ENCODE measurements at places on chromosomes 11 and 22.

- no peak for DNase-seq
Observed at GRCh38 chr22:48154943-48155240, 1392.4 kb downstream of the TBC1D22A start.

GRCh38 chr11:15468466-15468865, 353.7 kb downstream of the INSC start:
- DNase-seq, result no peak

DNA sequence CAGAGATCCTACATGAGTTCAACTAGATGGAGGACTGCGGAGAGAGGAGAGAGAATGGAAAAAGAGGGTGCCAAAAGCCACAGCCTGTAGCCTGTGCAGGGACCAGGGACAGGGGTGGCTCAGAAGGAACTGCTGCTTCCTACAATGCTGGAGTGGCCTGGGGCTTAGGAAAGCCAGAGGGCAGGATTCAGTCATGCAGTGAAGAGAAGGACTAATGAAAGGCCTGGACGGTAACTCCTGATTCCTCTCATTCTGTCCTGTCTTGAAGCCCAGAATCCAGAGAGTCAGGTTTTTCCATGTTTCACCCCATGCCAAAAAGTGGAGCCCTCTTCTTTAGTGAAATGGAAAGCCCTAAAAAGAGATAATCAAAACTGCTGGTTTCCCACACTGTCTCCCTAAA, 48.4 kb upstream of the INCENP start:
- DNase-seq, result no peak

DNA sequence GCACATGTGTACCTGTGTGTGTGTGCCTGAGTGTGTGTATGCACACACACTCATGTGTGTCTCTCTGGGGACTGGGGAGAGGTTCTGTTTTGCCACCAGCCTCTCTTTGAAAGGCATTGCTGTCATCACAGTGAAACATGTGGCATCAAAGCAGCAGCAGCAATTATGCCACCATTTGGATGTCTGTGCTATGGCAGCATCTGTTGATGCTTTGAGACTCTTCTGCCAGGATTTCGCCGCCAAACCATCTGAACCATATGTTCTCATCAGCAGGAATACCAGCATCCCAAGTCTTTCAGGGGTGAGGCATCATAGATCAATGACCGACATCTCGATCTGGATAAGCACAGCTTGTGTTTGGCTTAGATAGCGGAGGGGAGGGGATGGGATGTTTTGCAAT, 168.6 kb downstream of the FAT3 start:
- DNase-seq, result no peak

DNA sequence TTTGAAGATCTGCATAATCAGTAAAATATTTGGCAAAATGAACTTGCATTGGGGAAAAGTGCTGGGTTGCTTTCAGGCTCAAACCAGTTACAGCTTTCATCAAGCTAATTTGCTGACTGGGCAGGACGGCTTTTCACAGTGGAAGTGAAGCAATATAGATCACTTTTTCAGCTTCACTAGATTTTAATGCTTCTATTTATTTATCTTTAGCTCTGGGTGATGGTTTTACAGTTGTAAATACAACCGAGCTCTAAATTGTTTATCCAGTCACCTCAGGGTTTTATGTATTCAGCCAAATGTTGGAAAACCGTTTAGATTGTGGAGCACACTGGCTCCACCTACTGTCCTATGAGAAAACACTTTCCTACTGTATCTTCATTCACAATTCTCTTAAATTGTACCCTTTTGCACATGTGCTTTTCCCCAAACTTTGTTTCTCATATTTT, 58.2 kb downstream of the ACER3 start:
- no peak for DNase-seq

DNA sequence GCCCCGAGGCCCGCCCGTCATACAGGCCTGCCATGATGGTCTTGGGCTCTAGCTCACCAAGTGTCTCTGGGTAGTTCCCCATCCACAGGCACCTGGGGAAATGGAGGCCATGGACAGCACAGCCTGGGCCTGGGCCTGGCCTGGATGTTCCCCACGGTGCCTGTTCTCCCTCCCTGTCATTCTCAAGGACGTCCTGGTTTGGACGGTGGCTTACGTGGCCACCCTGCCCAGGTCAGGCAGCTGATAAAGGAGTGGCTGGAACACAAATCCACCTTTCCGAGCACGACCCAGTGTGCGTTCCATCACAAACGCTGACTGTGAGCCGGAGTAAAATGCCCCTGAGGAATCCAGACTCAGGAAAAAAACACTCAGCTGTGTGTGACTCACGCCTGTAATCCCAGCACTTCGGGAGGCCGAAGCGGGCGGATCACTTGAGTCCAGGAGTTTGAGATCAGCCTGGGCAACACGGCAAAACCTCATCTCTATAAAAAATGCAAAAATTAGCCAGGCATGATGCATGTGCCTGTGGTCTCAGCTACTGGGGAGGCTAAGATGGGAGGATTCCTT, 41.2 kb upstream of the TESMIN start:
- DNase-seq, result no peak

DNA sequence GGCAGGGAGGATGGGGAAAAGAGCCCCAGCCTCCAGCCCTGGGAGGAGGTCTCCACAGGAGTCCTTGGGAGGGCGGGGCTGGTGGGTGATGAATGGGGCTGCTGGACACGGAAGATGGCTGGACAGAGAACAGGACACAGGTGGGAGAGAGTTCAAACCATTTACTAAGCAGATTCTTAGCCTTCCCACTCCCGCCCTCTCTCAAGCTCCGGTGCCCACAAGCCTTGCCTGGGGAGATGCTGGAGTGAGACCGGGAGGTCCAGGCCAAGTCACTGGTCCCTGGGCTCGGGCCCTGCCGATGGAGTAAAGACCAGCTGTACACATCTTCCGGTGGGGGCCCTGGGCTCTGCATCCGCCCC, 1.4 kb downstream of the CLDN5 start:
- DNase-seq, result no peak

DNA sequence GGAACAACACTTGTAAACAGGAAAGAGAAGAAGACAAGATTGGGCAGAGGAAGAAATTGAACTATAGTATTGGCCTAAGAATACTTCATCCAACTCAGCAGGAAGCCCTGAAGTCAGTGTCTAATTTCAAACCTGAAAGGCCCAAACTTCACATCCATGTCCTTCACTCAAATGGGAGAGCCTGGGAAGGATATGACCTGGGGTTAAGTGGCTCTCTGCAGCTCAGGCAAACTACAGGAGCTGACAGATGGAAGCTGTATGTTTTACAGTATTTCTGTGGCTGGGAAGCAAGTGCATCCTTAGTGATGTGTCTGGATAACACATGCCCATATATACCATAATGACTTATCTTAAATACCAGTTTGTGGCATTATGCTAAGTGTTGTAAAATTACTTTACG, 196.2 kb downstream of the SOX6 start:
- DNase-seq, result no peak

- no peak for DNase-seq
Observed at GRCh38 chr11:1337647-1338007, 28.2 kb upstream of the TOLLIP start.

DNA sequence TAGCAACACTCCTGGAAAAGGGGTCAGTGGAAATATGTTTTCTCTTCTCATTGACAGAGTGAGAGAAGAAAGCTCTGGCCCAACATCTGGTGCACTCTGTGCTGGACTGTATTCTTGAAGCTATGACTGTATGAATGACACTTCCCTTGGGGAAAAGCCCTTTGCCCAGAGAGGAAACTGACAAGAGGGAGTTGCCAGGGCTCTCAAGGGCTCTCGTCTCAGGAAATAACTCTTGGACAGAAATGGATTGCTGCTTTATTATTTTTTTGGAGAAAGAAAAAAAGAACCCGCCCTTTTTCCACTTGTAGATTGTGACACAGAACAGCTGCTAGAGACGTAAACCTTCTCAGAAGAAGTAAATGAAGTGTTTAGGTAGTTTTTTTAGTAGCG, 11.4 kb downstream of the ETS1 start:
- no peak for DNase-seq

GRCh38 chr11:114110123-114110522, 50.6 kb downstream of the ZBTB16 start:
- DNase-seq, result no peak

DNA sequence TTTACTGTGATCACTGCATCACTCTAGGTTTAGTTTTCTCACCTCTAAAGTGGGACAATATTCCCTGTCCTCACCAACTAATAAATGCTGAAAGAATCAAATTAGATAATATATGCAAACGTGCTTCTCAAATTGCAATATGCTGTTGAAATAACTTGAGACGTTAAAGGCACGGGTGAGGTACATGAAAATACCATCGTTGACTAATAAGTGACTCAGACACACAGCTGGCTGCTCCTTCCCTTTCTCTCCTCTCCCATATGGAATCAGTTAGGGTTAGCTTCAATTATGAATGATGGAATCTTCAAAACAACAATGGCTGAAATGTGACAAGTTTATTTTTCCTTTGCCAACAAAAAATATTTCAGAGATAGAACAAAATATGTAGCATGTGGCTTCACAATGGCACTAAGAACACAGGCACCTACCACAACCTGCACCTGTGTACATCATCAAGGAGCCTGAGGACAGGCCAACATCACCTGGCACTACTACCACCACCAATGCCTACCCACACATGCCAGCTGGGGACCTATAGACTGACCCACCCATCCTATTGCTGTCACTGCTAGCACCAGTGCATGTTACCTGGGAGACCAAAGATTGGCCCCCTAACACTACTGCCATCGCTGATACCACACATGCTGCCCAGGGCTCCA, 13.7 kb downstream of the GDPD4 start:
- no peak for DNase-seq

DNA sequence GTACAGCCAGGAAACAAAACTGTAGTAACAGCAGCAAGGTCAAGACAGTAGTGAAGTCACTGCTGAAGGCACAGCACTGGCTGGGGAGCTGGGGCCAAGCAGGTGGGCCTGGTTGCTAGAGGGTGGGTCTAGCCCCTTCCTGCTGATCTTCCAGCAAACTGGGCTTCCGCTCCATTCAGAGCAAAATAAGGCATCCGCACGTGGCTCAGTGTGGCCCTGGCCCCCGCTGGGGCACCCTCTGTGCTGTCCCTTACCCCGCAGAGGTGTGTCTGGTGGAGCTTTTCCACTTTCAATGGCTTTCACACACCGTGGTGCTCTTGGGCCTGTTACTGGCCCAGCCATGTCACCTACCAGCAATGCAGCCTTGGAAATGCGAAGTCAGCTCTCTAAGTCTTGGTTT, 162.4 kb upstream of the B3GAT1 start:
- no peak for DNase-seq

- no peak for DNase-seq
Observed at GRCh38 chr22:45376703-45377102, 36.7 kb downstream of the SMC1B start.

- no peak for DNase-seq
Observed at GRCh38 chr11:36510594-36510942, 496 bp upstream of the TRAF6 start.

DNA sequence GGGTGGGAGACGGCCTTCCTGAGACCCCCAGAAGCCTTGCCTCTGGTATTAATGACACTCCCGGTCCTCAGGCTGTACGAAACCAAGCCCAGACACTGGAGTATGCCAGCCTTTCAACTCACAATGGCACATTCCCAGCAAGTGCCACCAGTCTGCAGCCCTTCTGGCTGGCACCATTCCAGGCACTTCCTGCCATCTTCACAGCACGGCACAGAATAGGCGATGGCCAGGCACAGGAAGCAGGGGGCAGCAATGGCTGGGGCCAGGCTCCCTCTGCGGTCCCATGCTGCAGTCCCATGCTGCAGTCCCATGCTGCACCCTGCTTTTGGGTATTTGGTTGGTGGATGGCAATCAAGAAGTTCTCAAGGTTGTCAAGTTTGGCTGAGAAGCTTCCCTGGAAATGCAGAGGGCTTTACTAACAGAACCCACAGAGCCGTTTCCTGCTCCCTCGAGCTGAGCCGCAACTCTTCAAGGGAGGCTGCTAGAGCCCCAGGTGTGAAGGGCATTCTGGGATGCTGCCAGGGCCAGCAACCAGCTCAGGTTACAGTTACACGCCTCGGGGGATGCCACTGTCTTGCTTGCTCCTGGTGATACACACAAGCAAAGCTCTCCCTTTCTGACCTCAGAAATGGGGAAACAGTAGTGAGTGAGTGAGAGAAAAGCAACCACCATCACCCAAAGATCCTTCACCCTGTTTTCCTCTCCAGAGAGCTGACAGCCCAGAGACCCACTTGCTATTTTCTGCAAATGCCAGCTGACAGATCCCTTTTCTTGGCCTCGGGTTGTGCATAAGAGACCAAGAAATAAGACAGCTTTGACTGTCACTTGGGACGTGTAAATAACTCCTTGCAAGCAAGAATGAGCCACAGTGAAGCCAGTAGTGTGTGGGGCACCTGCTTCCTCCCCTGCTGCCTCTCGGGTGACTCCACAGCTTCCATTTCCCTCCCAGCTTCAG, 23.9 kb downstream of the LRFN4 start:
- DNase-seq, result no peak

DNA sequence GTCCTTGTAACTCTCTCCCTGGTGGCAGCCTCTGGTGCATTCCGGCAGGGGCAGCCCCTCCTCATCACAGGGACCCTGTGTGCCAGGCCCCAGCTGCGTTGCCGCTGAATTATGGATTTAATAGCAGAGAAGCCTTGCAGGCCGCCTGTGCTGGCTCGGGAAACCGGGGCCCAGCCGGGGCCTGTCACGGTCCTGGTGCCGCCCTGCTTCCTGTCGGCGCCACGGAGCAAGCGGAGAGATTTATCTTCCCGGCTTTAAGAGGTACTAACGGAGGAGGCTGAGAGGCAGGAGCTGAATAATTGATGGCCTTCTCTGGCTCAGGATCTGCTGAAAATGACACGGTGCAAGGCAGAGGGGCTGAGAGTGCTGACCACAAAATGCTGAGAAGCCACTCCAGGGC, 54.0 kb upstream of the CCDC188 start:
- DNase-seq, result no peak

DNA sequence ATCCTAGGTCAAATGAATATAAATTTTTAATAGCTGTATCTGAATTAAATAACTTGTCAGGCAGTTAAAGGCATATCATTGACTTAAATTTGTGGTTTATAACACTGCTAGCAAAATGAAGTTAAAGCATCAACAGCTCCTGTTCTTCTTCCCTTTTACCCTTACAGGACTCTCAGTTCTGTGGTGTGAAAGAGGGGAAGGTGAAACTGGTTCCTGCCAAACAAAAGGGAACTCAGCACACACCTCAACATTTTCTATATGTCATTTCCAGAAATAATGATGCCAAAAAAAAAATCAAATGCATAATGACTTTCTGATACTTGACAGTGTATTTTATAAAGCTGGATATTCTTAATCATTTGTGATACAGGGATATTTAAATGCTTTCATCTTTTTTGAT, 21.2 kb downstream of the ARL14EP start:
- no peak for DNase-seq

DNA sequence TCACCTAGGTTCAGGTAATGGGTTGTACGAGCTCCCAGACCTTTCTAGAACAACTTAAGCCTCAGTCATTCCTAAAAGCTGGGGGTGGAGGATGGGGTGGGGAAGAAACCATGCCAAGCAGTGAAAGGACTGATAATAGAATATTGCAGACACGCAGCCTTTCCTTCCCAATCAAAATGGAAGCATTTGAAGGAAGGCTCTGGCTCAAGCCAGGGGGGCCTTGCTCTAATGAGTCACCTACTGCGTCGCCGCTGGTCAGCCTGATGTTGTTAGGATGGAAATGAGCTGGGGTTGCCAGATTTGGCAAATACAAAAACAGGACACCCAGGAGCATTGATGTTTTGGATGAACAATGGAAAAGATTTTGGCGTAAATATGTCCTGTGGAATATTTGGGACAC, 6.2 kb downstream of the SYT12 start:
- DNase-seq, result no peak
